ENCODE measurements at places on chromosomes 7 and 10.

GRCh38 chr10:1214071-1214675, 158.0 kb downstream of the WDR37 start:
- no peak for DNase-seq

GRCh38 chr7:134004829-134005505, 122.2 kb upstream of the LRGUK start:
- DNase-seq = no peak

- DNase-seq = no peak
These were observed 1092.4 kb downstream of the LRMDA start for GRCh38 chr10:76523791-76524351.

DNA sequence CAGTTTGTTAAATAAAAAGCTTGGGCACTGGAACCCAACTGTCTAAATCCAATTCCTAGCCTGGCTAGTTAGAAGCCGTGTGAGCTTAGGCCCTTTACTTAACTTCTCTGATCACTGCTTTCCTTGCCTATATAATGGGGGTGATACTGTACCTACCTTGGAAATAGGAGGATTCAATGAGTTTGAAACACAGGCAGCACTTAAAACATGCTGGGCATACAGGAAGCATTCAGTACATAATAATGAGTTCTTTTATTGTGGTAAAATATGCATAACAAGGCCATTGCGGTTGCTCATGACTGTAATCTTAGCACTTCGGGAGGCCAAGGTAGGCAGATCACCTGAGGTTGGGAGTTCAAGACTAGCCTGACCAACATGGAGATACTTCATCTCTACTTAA, 47.4 kb upstream of the SEPHS1 start:
- no peak for DNase-seq

- DNase-seq = no peak
These were observed 44.6 kb downstream of the SLC16A12 start for GRCh38 chr10:89490596-89491335.

GRCh38 chr10:44895280-44895679, 15.9 kb upstream of the TMEM72 start:
- no peak for DNase-seq

DNA sequence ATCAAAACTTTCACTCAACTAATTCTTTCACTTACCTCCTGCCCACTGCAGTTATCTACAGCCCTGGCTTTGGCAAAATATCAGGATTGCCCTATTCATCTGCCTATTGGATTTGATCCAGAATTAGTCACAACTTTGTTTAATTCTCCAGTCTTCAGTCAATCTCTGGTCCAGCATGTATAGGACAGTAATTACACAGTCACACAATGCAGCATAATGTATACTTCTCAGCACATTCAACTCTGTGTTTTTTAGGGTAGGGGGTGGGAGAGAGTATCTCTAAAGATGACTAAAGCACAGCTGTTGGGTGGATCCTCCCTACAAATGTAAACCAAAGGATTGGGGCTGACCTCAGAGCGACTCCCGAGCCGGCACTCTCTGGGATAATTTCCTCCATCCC, 17.7 kb upstream of the NRP1 start:
- DNase-seq = peak; percentile 71

DNA sequence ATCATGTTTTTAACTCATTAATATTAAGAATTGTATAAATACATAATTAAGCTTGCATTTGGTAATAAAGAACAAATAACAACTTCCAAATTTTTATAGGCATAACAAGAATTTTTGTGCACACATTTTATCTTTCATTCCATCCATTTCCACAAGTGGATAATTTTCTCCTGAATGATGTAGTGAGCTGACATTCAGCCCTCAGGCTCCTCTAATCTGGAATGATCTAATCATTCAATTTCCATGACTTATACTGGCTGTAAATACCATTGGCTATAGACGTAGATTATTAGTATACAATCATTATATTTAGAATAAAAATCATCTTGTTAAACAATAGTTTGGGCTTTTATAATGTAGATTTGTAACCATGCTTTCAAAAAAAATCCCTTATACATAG, 287.2 kb upstream of the GHITM start:
- DNase-seq = no peak

DNA sequence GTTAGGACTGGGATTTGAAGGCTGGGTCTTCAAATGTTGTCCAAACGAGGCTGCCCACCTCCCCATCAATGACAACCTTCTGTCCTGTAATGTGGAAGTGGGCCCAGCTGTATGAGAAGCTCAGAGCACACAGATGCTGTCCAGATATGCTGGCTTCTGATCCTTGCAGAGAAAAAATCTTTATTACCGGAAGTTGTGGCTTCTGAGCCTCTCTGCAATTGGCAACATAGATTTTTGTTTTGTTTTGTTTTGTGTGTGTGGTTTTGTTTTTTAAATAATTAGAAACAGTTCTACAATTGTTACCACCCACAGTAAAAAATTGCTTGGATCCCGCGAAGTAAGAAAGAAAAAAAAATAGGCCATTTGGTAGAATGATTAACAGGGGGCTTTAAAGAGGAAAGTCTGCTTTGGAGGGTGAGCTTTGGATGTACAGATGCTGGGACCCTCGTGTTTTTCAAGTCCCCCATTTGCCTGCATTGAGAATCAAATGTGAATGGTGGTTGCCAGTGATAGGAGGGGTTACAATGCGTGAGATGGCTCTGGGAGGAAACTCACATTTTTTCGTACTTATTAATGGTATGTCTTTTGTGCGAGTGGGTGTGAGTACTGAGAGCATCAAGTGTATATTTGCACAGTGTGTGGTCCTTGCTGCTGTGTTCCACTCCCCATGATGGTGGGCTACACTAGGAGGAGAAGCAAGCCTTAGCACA, 153.2 kb downstream of the TCF7L2 start:
- DNase-seq = peak; percentile 57

GRCh38 chr10:92031580-92031979, 108.0 kb downstream of the BTAF1 start:
- no peak for DNase-seq

- no peak for DNase-seq
These were observed 38.1 kb upstream of the DUSP5 start for GRCh38 chr10:110459600-110459999.

GRCh38 chr7:77651575-77652162, 44.6 kb upstream of the RSBN1L start:
- DNase-seq = peak; percentile 26

DNA sequence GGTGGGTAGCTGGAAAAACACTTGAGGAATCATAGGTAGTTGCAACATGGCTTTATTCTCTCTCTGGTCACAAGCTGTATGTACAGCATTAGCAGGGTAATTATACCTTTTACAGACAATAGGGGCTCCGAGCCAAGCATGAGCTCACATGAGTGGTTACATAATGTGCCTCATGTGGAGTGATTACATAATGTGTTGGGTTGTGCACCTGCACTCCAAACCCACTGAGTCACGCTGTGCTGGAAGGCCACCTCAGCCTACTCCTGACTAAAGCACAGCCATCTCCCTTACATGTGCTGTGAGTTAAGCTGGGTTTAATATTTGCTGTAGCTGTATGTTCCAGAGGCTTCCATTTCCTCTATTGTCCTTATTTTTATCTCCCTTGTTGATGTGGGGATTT, 348.7 kb upstream of the SEMA3C start:
- DNase-seq = peak; percentile 46

DNA sequence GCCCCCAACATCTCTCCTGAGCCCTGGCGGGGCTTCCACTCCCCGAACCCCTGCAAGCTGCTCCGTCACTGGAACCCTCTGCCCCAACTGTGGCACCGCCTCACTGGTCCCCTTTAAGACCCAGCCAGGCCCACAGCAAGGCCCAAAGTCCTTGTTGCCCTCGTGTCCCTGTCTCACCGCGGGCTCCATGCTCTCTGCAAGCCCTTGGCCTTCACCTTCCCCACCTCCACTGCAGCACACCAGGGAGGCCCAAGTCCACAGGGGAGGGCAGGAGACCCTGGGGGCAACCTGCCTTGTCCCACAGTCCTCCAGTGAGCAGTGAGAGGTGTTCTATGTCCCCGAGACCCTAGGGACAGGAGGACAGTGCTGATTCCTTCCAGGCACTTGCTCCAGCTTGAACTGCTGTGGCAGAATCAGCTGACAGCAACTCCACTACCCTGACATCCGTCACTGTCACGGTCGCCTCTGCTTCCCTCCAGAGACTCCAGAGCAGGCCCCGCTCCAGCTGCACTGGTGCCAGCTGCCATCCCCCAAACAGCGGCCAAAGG, 105.3 kb downstream of the CYTH3 start:
- DNase-seq = no peak

DNA sequence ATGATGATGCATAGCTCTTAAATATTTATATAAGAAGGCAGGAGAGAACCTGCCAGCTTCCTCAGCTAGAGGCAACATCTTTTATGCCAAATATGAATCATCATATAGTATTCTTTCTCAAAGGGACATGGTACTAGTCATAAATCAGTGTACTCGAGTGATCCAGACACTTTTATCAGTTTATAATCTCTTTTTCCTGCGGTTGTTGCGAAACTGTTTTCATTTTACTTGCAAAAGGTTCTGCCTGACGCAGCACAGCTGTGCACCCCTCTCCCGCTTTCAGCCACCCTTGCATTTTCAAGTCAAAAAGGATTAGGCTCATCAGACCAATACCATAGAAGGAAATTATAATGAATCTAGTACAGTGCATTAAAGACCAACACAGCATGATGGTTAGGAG, 332.3 kb upstream of the PRKCQ start:
- peak; percentile 82 for DNase-seq

DNA sequence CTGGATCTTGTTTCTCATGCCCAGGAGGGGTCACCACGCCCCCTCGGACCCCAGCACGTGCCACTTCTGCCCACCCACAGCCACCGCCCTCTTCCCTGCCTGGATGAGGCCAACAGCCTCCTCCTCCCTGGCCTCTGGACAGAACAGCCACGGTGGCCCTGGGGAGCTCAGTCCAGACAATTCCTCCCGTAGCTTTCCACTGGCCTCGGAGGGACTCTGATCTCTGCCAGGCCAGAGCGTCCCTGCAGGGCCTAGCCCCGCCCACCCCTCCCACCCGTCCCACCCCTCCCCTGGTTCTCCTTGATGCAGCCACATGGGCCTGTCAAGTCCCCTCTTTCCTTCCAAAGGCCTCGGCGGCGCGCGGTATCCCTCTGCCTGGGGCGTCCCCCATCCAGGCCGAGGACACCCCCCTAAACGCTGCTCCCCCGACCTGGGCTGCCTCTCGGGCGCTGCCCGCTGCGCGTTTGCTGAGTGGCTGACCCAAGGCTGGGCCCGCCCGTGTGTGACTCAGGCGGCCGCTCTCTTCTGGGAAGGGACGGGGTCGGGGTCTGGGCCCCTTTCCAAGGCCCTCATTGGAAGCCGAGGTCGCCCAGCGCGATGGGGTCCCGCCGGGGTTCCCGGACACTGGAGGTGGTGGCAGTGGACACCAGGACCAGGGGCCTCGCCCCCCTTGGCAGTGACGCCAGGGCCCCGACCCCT, 557 bp downstream of the TMEM120A start:
- DNase-seq = peak; percentile 54

DNA sequence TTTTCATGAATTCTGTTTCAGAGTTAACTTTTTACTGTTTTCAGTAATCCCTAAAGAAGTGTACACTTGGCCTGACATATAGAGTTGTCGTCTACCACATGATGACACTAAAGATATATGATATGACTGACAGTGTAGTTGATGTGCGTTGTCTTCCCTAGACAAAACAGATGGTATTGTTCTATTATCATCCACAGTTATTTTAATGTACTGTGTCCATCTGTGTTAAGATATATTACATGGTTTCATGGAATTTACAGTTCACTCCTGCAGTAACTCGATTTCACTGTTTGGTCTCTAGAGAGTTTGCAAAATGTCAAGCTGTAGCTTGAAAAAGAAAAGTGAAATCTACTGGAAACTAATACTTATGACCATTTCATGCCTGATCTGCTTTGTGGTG, 18.1 kb downstream of the FOXP2 start:
- DNase-seq = no peak

GRCh38 chr10:131657318-131657984, 243.4 kb upstream of the PPP2R2D start:
- DNase-seq = no peak

DNA sequence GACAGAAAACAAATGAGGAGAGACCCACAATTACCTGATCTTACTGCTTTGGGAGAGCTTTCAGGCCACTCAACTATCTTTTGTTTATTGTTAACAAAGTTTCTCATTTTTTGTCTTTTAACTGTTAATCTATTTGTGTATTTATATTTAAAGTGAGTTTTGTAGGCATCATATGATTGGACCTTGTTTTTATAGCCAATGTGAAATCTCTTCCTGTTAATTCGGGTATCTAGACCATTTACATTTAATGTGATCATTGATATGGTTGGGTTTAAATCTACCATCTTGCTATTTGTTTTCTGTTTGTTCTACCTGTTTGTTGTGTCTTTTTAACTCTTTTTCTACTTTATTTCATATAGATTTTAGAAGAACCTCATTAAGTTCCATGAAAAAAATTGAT, 12.5 kb downstream of the OPALIN start:
- no peak for DNase-seq

- DNase-seq = no peak
These were observed 20.1 kb upstream of the SH2D4B start for GRCh38 chr10:80517416-80518142.

Data from A172 (cell line).